ENCODE measurements at places on chromosomes 1 and 21.

DNA sequence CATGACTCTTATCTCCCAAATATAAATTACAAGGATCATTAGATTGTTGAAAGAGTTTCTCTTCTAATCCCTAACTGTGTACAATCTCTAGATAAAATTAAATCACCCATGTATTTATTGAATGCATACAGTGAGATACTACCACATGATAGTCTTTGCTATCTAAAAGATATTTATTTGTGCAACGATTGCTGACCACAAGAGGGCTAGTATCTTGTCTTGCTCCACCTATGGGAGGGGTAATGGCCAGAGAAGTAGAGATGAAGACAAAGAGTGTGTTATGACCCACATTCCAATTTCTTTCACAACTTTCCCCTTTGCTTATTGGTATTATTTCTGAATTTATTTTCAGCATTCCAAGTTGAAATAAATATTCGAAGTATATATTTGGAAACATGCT lies 13.7 kb downstream of the PYHIN1 start:
- no peak for DNase-seq

DNA sequence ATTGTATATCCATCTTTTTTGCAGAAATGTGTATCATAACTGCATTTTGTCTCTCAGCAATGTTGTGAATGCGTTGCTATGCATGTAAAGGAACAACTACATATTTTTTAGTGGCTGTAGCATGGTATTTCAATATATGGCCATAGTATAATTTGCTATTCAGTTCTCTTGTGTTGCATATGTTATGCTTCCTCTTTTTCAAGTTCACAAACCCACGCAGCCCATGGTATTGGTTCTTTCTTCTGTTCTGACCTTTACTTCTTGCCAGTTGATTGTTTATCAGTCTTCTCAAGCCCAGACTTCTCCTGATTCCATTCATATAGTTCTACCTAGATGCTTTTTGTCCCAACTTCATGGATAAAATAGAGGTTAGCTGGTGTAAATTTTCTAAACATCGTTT lies 6.1 kb downstream of the SLC22A15 start:
- DNase-seq, result no peak

DNA sequence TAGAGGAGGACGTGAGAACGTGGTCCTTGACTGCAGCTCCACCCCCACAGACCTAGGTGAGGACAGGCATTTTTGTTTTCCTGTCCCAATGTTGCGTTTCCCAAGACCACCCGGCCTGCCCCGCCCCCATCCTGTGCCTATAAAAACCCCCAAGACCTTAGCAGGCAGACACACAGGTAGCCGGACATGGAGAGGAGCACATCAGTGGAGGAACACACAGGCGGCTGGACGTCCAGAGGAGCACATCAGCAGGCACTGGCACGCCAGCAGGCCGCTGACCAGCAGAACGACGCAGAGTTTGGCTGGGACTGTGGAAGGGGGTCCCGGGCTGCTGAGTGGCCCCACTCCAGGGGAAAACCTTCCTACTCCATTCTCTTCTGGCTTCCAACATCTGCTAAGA lies 12.7 kb upstream of the HMGCL start:
- DNase-seq, result no peak

DNA sequence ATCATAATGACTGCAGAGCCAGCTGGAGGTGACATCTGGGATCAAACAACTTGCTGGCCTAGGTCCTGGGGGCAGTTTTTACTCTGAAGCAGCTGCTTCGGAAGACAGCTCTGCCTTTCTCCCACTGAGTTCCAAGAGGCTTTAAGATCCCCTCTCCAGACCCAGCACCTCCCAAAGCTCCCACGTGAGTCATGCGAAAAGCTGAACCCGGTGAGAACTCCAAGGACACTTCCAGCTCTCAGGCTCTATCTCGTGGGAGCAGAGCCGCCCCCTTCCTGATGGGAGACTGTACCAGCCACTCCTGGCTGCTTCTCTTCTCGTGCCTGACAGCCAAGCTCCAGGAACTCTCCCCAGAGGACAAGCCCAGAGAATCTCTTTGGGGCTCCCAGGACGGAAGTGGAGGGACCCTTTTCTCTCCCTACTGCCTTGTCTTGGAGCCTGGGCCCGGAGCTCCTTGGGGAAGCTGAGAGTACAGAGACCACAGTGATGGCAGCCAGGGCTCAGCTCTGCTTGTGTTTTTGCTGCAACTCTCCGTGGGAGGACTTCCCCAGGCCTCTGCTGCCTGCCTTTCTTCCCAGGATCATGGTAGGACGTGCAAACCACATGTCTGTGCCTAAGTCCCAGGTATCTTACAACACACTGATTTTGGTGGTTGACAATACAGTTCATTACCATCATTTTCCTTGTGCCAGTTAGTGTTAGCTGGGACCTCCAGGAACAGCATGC lies 40.6 kb downstream of the STUM start:
- no peak for DNase-seq

GRCh38 chr1:175865041-175865766 lies 121.8 kb upstream of the TNR start:
- no peak for DNase-seq

DNA sequence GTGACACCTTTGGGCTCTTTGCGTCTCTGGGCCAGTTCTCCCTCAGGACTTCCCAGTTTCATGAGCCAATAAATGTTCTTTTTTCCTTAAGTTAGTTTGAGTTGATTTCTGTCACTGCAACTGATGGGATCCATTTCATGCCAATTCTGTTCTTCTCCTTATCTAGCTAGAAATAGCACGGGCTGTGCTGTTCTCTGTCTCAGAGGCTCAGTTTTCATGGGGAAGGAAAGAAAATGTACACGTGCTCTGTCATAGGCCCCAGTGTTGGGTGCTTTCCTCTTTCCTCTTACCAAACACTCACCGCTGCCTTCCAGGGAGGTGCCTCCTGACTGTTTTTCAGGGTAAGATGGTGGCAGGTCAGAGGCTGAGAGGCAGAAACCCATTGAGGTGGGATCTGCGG lies 43.2 kb upstream of the ACTL8 start:
- DNase-seq, result no peak

GRCh38 chr1:8631163-8631562 lies 186.3 kb downstream of the RERE start:
- no peak for DNase-seq

- no peak for DNase-seq
Measured at GRCh38 chr1:235012436-235013210, 116.0 kb downstream of the TOMM20 start.

DNA sequence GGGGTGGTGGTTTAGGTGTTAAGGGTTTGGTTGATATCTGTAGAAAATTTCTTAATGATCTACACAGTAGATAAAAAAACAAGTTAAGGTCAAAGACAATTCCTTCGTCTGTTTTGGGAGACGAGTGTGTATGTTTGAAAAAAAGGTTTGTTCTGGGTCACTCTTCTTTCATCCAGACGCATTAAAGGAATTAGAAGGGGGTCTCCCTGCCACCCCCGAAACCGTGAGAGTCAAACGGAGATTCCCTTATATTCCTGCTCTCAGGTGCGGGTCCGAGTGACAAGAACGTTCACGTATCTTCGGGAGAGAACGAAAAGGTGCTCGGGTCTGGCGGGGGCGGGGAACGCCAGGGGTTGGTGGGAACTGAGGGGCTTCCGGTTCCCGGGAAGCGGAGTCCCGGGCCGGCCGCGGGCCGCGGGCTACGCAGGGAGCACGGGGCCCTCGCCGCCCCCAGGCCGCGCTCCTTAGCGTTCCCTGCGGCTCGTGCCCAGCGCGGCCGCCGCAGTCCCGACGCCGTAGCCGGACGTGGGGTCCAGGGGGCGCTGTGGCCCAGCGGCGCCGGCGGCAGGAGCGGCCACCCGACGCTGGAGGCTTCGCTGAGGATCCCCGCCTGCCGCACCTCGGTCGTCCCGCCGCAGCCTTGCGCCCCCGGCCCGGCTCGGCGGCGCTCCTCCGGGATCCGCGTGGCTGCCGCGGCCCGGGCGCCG lies at the start of gene ZFYVE9:
TSS of gene ZFYVE9 (plus strand) at position 577 of the 707 bp plus-strand sequence. CDS start 91,118 bp downstream, outside the sequence.
- DNase-seq, result peak; percentile 47

- DNase-seq, result no peak
Measured at GRCh38 chr1:59541161-59541560, 244.3 kb downstream of the FGGY start.

- no peak for DNase-seq
Measured at GRCh38 chr1:30043731-30044408, 679.5 kb downstream of the MATN1 start.

GRCh38 chr1:214135886-214136285 lies 145.1 kb upstream of the SMYD2 start:
- DNase-seq, result no peak

DNA sequence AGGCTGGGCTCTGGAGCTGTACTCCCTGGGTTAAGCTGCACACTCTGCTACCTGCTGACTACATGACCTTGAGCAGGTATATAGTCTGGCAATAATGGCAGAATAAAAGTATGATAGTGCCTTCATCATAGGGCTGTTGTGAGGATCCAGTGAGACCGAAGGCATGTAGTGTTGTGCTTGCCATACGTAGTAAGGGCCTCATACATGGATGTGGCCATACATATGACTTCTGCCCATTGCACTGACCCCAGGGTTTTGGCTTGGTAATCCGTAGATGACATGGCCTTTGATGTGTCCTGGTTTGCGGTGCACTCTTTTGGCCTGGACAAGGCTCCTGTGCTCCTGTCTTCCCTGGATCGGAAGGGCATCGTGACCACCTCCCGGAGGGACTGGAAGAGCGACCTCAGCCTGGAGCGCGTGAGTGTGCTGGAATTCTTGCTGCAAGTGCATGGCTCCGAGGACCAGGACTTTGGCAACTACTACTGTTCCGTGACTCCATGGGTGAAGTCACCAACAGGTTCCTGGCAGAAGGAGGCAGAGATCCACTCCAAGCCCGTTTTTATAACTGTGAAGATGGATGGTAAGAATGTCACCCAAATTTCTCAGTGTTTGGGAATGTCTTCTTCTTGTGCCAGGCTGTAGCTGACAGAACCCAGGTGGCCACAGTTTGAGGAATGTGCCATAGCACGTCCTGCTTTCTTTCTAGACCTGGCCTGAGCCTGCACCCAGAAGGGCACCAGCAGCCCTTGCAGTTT lies 17.0 kb upstream of the CD101 start:
- DNase-seq, result no peak

- DNase-seq, result no peak
Measured at GRCh38 chr1:40872276-40872675, 10.1 kb upstream of the CITED4 start.

DNA sequence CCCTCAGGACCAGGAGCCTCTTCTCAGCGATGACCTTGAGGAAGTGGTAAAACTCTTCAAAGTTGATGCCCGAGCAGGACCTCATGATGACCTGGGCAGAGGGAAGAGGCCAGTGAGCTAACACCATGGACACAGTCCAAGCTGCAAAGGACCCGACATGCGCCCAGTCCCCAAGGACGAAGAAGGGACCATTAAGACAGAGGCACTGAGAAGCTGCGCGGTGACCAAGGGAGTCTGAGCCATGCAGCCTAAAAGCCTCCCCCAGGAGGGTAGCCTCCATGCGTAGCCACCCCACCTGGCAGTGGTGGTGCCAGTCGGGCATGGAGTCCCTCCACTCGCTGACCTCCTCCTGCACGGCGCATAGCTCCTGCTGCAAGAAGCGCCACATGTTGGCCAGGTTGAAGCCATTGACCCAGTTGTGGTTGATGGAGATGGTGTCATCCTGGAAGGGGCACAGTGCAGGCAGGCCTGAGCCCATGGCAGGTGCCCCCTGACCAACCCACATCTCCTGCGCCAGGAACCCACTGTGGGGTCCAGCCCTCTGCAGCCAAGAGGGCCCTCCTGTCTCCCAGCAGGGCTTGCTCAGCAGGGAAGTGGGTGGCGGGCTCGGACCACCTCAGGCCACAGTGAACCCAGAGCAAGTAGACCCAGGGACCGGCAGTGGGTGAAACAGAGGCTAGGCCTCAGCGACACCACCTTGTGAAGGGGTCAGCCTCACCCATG lies 2.4 kb downstream of the JMJD4 start:
- DNase-seq, result no peak

GRCh38 chr1:3545363-3546047 lies 65.8 kb downstream of the MEGF6 start:
- no peak for DNase-seq

DNA sequence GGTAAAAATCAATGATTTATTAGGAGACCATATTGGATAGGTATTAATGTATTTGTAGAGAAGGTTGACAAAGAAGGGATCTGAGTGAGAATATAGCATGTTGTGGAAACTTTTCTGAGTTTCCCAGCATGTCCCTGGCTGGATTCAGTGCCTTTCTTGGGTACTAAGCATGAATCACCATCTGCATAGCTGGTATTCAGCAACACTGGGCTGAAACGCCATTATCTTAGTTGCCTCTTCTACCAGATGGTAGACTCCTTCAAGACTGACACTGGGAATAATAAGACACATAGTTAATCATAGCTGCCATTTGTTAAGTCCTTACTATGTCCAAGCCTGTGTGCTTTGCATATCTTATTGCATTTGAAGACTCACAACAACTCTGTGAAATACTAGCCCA lies 45.5 kb downstream of the ATP5PF start:
- no peak for DNase-seq

DNA sequence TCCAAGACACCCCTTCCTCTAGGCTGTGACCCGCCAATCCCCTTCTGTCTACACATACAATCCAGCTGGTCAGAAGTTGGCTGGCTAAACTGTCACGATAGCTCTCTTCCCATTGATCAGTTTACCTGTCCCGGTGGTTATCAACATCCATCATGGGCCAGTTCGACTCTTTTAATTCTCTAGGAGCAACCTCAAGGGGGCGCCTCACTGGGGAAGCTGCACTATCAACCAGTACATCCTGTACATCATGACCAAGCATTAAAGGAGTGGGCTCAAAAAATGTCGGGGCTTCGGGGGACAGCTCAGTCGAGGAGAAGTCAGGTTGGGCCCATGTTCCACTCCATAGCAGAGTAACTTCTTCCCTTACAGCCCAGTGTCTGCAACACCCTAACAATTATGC lies 53.2 kb upstream of the B3GALNT2 start:
- no peak for DNase-seq

GRCh38 chr21:36080386-36080785 lies 10.6 kb downstream of the CBR1 start:
- no peak for DNase-seq

GRCh38 chr1:214337511-214337910 lies 56.6 kb downstream of the SMYD2 start:
- DNase-seq, result no peak

DNA sequence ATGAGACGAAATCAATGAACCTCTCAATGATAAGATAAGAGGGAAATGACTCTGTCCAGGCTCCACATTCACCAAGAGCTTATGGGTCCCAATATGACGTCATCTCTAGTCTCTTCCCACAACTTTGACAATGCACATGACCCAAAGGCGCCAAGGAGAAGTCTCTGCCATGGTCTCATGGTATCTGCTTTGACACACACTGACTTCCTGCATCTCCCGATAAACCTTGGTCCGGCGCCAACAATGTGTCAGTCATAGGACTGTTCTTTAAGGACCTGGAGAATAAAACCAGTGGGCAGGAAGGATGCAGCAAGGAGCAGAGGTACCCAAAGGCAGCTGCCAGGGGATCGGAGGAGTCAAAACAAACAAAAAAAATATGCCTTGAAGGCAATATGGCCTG lies 46.9 kb upstream of the TMEM51 start:
- no peak for DNase-seq

DNA sequence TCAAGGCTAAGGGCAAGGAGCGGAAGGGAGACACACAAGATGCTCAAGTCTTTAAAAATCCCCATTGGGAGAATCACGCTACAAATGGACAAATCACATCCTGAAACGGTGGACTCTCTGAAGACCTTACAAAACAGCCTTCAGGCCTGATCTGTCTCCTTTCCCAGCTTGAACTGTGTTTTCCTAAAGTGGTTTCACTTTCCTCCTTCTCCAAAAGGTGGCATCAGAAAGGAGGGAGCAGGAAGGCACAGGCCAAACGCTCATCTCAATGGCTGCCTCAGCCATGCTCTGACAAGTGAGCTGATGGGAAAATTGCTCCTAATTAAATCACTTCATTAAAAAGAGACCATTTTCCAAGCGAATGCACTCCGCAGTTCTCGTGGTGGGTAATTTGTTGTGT lies 47.7 kb downstream of the UTP25 start:
- DNase-seq, result no peak

Data from effector CD8-positive, alpha-beta T cell (primary cell).